ENCODE measurements at places on chromosomes 5 and 9. TPM values are rescaled to one million over a fixed set of nuclear protein-coding genes. Genes with fewer than 3 reads are reported as not detected.

DNA sequence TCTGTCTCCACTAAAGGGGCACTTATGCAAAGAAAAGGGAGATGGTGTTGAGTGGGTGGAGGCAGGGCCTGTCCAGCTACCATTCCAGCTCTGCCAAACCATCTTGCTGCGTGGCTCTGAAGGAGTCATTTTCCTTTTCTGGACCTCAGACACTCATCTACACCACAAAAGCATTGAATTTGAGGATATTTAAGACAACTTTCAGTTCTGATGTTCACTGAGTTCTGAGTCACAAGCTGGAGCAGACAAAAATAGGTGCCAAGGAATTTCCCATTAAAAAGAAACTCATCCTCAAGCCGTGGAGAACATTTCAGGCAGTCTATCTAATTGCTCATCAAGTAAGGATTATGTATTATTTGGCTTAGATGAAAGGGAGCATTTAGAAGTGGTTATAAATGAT, 195.0 kb upstream of the TBC1D2 start:
- DNase-seq = no peak

GRCh38 chr5:180296771-180297170, 4.9 kb upstream of the MAPK9 start:
- DNase-seq = no peak

DNA sequence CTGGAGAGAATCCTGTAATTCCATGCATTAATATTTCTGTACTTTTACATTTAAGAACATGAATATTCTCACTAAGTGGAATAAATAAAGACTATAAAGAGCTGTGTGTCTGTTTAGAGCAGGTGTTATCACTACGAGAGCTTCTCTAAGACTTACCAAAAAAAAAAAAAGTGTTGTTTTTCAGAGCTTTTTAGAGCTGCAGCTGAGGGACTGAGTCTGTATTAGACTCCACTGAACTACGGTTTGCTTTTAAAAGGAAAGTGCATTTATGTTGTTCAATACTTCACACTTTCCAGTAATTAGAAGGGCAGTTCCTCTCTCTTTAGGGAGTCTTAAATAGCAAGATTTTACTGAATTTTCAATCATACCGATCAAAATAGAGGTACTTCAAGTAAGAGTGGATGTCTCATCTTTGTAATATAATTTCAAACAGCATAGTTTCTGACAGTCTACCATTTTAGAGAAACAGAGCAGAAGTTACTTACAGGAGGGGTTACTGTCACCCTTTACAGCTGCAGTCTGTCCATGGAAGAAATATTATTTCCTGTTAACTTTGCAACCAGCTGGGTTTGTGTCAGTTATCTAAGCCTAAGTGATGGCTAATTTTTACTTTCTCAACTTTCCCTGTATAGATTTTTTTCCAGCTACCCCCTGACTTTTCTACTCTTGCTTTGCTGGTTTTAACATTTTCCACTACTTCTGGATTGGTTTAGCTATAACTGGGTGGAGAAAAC, 2.4 kb downstream of the SYK start:
- no peak for DNase-seq

DNA sequence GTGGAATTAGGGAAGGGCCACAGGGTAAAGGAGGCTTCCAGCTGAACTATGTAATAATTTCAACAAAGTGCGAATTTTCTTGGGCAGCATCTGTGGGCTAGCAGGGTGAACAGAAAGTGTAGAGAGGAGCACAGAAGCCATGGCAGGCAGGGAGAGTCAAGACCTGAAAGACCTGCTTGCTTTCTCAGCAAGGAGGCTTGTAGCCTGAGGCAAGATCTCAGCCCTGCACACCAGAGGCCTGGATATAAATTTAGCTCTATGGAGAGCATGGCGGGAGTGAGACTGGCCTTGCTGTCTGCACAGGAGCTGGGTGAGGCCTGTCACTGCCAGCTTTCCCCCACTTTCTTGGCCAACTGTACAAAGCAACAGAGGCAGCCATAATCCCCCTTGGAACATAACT, 32.1 kb upstream of the SH3TC2 start:
- no peak for DNase-seq

- no peak for DNase-seq
Observed at GRCh38 chr9:92988215-92988768, 41.0 kb downstream of the FGD3 start.

- DNase-seq = no peak
Observed at GRCh38 chr5:18686253-18686652, 1052.0 kb downstream of the TAF11L14 start.

GRCh38 chr5:74336297-74336696, 304.2 kb downstream of the ENC1 start:
- no peak for DNase-seq

DNA sequence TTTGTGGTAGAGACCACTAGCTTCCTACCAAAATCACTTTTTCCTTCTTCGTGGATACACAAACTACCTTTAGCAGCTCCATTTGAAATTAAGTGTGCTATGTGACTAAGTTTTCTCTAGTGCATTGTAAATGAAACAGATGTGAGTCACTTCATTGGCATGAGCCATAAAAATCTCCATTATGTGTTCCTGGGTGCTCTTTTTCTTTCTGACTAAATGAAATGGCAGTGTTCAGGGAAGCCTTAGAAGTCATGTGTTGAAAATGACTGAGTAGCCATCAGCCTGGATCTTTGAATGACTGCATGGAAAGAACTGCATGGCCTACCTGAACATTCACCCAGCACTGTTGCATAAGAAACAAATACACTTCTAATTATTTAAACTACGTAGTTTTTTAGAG, 107.9 kb downstream of the NDUFAF2 start:
- DNase-seq = no peak

GRCh38 chr5:76099286-76099702, 16.1 kb downstream of the SV2C start:
- no peak for DNase-seq

- no peak for DNase-seq
Observed at GRCh38 chr5:114390431-114390830, 28.6 kb downstream of the KCNN2 start.

Gene NEURL1B
- total RNA-seq = 15.9 TPM

DNA sequence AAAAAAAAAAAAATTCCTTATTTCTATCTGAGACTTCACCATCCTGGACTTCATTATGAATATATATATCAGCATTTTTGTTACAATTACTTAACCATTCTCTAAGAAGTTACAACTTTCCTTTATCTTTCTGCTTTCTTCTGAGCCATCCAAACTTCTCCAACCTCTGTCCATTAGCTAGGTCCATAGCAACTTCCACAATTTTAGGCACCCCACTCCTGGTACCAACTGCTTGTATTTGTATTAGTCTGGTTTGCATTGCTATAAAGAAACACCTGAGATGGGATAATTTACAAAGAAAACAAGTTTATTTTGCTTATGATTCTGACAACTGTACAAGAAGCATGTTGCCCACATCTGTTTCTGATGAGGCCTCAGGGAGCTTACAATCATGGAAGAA, 182.1 kb downstream of the CDH9 start:
- DNase-seq = no peak

DNA sequence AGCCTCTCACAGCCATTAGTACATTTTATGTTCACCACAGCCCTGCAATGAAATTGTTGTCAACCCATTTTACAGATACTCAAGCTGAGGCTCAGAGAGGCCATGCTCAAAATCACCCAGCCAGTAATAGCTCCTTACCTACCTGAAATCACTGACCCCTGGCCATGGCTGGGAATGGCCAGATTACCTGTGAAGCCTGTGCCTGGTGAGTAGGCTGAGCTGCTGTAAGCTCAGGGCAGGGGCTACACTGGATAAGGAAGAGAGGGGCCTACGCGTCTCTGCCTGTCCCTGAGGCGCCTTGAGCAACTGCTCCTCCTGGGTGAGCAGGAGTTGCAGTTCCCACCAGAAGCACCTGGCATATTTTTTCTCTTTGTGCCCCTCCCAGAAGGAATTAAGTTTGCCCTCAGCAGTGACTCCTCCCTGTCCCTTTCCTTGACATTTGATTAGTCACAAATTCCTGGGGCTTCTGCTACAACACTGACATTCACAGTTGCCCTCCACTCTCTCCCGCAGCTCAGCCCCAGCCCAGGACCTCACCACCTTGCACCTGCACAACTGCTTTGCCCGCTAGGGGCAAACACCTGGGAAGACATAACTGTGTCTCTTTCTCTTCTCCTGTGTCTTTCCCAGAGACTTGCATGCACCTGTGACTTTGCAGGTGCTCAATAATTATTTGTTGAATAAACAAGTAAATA, 5.7 kb downstream of the CLTB start:
- no peak for DNase-seq
